ENCODE measurements at places on chromosomes 5 and 9.

- no peak for DNase-seq
Observed at GRCh38 chr5:4540375-4541173, 599.6 kb upstream of the ADAMTS16 start.

- peak; percentile 2 for DNase-seq
Observed at GRCh38 chr5:133870661-133871060, 97.8 kb downstream of the C5orf15 start.

- DNase-seq = no peak
Observed at GRCh38 chr5:170296036-170296934, 1.3 kb downstream of the LCP2 start.

DNA sequence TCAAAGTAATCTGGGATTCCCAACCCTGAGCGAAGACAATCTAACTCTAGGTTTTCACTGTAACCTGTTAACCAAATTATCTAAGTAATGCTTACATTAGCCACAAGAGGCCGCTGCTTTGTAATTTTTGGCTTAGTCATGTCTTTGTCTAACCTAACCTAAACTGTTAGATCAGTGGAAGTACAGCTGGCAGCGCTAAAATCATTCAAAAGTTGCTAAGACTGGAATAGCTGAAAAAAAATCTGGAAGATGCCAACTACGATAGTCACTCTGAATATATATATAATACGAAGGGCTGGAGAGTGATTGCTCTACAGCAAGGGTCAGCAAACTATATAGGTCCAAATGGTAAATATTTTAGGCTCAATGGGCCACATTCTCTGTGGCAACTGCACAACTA is 60.2 kb downstream of the FBXO38 start:
- DNase-seq = peak; percentile 68

DNA sequence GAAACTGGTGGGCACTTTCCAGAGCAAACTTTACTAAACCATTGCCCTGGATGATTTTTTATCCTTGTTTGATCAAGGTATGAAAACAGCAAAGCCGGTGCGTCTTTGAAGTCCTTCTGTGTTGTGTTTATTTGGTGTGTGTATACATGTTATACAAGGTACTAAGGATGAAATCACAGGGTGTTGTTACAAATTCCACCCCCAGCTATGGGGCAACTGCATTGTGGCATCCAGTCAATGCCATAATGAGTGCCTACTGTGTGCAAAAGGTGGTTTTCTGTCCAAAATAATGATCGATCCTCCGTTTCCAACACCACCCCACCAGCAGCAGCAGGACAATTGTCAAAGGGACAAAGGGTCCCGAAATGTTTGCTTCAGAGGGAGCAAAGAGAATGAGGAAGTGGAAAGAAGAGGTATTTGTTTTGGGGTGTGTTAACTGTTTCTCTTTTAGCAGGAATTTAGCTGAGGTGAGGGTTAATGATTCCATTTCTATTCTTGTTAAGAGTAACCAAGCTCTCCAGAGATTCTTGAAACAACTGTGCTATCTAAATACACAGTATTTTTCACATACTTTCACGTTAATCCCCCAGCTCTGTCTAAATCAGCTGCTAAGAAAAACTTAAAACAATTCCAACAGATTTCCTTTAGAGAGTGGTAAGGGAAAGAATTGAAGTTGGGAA is 568.7 kb upstream of the KLF4 start:
- peak; percentile 56 for DNase-seq

GRCh38 chr9:121404906-121405305 is 34.9 kb upstream of the STOM start:
- DNase-seq = peak; percentile 69

GRCh38 chr9:68744426-68744825 is 39.4 kb downstream of the PIP5K1B start:
- DNase-seq = no peak

DNA sequence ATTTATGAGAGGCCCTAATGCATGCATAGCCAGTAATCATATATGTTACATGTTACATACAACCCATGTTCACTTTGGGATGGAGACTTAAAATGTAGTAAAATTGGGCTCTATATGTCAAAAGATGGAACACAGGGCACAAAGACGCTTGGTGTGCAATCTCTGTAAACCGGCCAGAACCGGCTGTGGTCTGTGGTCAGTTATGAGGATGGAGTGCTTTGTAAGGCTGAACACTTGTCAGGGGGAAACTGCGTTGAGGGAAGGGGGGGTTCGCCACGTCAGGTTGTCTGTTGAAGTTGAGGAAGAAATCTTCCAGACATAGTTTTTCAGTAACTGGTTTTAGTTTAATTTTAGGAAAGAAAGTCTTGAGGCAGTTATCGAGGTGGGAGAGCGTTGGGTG is 2.7 kb upstream of the CKMT2 start:
- DNase-seq = no peak

GRCh38 chr9:31808766-31809165 is 575.7 kb upstream of the ACO1 start:
- DNase-seq = no peak

DNA sequence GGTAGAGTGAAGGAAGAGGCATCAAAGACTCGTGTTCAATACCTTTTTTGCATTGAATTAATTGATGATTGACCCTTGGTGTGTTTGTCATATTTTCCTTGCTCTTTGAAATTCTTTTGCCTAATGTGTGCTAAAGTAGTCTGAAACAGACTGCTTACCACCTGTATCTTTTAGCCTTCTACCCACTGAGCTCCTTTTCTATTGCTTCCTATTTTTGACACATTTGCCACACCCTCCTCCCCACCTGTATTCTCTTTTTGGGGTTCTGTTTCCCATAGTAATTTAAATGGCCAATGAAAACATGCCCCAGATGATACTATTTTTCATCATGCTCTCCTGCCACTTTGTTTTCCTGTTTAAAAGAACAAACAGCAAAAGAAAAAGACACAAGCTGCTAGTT is 78.5 kb downstream of the ZCCHC7 start:
- no peak for DNase-seq

DNA sequence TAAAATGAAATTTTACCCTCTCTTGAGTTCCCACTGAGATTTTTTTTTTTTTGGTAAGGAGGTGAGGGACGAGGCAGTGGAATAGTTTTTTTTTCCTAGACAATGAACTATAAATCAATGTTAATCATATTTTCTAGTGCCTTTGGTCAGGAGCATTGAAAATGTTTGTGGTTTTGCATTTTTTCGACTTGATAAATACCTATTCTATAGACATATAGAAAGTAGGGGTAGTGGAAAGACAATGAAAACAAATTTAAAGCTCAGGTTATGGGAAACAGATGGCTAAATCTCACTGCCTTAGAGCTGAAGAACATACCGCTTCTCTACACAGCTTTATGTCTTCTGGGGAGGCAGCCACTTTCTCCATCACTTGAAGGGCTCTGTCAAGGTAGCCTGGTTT is 94.3 kb downstream of the MRPS27 start:
- DNase-seq = no peak
